ENCODE measurements at places on chromosomes 7 and 10. TPM values are rescaled to one million over a fixed set of nuclear protein-coding genes. Genes with fewer than 3 reads are reported as not detected.

SEMA3E gene
- total RNA-seq: 1.0 TPM

ELOVL3 gene
- total RNA-seq: not detected

NUTM2A gene
- 1.0 TPM for total RNA-seq

TYSND1 gene
- total RNA-seq: 4.7 TPM

CLEC5A gene
- total RNA-seq: 0.52 TPM

SVIL gene
- total RNA-seq: 153 TPM

FXYD4 gene
- total RNA-seq: not detected

SOSTDC1 gene
- total RNA-seq: 8.4 TPM

PLEKHS1 gene
- total RNA-seq: 0.52 TPM

C10orf105 gene
- not detected for total RNA-seq

PRXL2A gene
- total RNA-seq: 19.3 TPM

SEMA3D gene
- total RNA-seq: 25.1 TPM

CAMK1D gene
- total RNA-seq: 2.1 TPM

TUBB8 gene
- total RNA-seq: not detected

C10orf67 gene
- under 0.01 TPM for total RNA-seq

RASA4B gene
- total RNA-seq: 2.6 TPM

CPA4 gene
- total RNA-seq: 2.1 TPM

SLC29A4 gene
- 6.3 TPM for total RNA-seq

SERPINE1 gene
- 2.1 TPM for total RNA-seq

ADAM8 gene
- total RNA-seq: 2.6 TPM

ASIC3 gene
- not detected for total RNA-seq
